ENCODE measurements at places on chromosomes 16 and 17. TPM values are rescaled to one million over a fixed set of nuclear protein-coding genes. Genes with fewer than 3 reads are reported as not detected.

PRDM7 gene
- total RNA-seq = not detected

DNA sequence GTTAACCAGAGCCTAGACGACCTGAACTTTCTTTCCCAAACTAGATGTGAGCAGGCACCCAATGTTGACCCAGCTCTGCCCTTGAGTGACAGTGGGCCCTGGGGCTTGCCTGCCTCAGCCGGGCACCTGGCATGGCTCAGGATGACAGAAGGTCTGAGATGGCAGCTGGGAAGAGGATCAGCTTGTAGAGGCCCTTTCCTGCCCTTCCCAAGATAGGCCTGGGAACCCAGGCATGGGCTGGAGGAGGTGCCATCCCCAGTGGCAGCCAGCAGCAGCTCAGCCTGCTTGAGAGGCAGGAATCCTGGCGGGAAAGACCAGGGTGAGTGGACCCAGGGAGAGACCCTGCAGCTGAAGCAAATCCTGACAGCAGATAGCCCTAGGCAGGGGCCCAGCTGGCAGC lies 59.1 kb downstream of the PIPOX start:
- DNase-seq = no peak

- DNase-seq = no peak
Observed at GRCh38 chr17:77581480-77581879, 377.0 kb upstream of the TNRC6C start.

DDX42 gene
- total RNA-seq = 44.6 TPM

DNA sequence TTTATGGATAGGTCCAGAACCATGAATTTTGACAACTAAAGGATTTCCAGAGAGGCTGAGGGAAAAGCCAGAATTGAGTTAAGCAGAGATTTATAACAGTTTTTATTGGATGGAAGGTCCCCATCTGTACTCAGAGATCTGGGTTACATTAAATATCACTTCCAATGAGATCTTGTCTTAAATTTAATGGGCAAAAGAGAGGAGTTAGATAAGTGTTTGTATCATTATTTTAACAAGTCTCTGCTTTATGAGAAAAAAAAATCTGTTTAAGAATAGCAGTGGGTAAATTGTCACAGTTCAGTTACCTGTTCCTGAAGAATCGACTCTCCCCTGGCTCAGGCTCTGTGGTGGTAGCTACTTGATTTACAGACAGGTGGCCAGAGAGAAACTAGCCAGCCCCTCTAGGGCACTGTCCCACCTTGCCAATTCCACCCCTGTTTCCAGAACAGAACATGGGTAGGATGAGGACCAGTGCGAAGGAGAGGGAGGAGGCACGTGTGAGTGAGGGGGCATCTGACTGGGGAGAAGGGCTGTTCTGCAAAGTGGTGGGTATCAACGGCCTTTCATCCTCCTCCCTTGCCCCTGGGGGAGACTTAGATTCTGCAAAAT lies 22.1 kb upstream of the CRHR1 start:
- no peak for DNase-seq

DNA sequence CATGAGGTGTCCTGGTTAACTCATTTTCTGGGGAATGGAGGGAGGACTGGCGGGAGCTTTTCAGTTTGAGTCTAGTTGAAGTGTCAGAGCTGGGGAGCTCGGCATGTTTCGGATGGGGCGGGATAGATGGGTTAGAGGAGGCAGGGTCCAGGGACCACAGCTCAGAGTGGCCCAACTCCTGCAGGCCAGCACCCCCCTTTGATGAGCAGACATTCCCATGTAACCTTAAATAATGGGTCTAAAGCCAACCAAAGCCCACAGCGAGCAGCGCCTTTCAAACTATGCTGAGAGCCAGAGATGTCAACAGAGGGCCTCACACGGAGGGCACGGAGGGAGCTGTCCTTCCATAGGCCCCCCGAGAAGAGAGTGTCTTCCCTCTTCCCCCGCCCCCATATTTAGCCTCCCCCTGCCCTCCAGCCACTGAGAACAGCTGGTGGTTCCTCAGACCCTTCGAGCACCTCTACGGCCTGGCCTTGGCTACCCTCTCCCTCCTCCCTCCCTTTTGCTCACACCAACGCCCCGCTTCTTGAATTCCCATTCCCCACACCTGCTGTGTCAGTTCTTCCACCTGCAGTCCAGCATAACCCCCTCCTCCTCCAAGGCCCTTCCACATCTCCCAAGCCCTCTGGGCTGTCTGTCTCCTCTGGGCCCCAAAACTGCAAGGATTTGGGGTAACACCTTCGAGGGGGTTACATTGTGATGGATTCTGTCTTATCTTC lies 21.8 kb downstream of the RAB11FIP4 start:
- no peak for DNase-seq

DNA sequence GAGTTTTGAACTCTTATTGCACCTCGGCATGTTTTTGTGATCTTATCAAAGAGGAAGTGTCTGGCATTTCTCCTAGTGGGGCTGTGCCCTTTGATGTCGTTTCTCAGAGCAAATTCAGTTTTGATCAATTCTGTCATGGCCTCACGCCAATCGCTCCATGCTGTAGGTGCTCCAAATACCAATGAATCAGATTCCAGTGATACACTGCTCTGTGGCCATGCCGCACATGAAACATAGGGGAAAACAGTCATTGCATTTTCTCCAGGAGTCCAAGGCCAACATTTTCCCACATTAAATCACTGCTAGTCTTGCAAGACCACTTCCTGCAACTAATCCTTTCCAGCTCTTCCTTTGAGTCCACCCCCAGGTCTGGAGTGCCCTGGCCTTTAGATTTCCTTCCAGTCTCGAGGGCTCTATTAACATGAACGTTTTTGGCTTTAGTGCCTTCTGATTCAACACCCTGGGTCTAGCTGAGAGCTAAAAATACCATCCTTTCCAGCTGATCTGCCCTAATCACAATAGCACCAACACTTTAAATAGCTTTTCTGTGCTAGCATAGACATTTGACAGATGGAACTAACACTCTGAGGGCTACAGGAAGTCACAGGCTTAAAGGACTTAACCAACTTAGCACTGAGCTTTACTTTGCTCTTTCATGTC lies 18.2 kb upstream of the RASL10B start:
- DNase-seq = no peak

GRCh38 chr16:86587487-86587886 lies 9.1 kb downstream of the FOXL1 start:
- no peak for DNase-seq

- no peak for DNase-seq
Observed at GRCh38 chr17:4199818-4200402, 56.9 kb downstream of the CYB5D2 start.

- peak; percentile 83 for DNase-seq
Observed at GRCh38 chr17:59668816-59669215, 38.4 kb downstream of the PTRH2 start.

- DNase-seq = no peak
Observed at GRCh38 chr17:57915544-57915943, 39.7 kb downstream of the CUEDC1 start.

PPL gene
- 9.1 TPM for total RNA-seq

DNA sequence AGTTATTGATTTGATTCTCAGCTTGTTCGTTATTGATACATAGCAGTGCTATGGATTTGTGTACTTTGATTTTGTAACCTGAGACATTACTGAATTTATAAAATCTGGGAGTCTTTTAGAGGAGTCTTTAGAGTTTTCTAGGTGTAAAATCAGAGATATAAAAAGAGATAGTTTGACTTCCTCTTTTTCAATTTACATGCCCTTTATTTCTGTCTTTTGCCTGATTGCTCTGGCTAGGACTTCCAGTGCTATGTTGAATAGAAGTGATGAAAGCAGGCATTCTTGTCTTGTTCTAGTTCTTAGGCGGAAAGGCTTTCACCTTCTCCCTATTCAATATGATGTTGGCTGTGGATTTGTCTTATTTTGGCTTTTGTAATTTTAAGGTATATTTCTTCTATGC lies 106.2 kb downstream of the PHKB start:
- DNase-seq = no peak

- DNase-seq = no peak
Observed at GRCh38 chr17:32496395-32497073, 9.7 kb downstream of the CDK5R1 start.

DNA sequence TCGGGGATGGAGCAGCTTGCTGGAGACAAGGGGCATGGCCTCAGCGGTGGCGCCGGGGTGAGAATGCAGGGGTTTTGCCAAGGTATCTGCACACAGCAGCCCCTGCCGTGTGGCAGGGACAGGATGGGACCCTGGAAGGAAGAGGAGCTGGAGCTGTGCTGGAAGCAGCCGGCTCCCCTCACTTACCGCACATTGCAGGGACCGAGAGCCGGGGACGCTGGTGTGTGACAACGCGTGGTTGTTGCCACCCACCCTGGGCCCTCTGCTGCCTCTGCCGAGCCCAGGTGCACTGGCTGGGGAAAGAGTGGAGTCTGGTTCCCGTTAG lies 3.0 kb downstream of the NUBP2 start:
- no peak for DNase-seq

- no peak for DNase-seq
Observed at GRCh38 chr16:80536238-80536637, 4.6 kb upstream of the DYNLRB2 start.

- no peak for DNase-seq
Observed at GRCh38 chr17:36092230-36092629, 2.3 kb upstream of the CCL3 start.

DNA sequence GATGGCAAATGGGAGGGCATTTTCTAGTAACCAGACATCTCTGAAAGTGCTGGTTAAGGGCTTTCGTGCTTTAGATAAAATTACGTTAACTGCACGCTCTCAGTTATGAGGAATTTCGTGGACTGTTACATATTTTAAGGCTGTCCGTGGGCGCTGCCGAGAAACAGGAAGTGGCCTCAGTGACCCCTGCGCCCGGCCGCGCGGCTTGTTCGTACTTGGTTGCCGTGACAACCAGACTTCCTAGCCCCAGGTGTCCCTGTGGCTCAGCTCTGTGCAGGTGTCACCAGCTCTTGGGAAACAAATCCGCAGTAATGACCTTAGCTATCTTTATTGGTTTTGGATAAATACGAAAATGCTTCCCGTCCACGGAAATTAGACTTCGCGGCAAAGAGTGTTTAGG lies 52.7 kb downstream of the LMF1 start:
- DNase-seq = no peak

KRT13 gene
- 1.0 TPM for total RNA-seq

HS3ST2 gene
- total RNA-seq = 0.22 TPM

WSCD1 gene
- 55.6 TPM for total RNA-seq

- DNase-seq = no peak
Observed at GRCh38 chr16:73287859-73288405, 240.0 kb upstream of the ZFHX3 start.

DNA sequence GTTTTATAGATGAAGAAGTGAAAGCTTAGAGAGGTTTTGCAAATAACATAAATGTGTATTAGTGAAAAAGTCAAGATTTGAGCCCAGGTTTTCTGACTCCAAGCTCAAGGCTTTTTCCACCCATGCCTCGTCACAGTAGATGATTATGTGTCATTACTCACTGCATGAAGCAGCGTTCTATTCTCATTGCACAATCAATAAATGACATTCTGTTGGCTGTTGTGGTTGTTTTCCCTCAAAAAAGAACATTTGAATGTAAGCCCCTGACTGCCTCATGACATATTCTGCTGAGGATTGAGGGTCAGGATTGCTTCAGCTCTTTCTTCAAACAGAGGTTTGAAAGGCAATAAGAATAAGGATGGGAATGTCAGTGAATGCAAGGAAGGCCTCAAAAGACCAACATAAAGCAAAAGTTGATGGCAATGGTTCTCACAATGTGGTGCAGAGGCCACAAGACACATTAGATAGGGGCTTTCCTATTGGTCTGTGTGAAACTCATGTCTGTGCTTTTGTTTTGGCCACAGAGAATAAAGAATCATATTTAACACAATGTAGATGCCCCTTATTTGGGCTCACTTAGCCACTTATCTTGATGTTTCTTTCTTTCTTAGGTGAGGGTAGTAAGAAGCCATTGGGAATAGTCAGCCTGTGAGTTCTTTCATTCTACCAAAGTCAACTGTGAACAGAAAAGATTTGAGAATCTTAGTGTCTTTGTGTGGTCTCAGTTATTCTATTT lies 5.4 kb upstream of the MMD start:
- peak; percentile 85 for DNase-seq

TIMP2 gene
- 78.3 TPM for total RNA-seq

- DNase-seq = no peak
Observed at GRCh38 chr16:340370-341091, 12.0 kb downstream of the AXIN1 start.

TEKT3 gene
- not detected for total RNA-seq

DNA sequence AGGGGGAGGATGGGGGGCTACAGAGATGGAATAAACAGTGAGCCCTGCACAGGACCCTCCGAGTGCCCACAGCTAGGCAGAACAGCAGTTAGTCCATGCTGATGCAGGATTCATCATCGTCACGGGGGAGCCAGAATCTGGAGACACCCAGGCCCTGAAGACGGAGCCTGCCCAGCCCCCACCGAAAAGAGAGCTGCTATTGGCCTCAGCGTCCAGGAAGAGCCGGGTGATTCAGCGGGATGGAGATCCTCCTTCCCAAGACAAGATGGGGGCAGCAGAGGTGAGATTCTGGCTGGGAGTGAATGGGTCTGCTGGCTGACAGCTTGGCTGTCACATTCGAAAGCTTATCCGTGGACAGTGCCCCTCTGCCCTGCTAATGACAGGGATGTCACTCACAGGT lies 133.6 kb upstream of the CRHR1 start:
- DNase-seq = no peak

GRCh38 chr16:13939821-13940220 lies 19.9 kb downstream of the ERCC4 start:
- DNase-seq = no peak

DNA sequence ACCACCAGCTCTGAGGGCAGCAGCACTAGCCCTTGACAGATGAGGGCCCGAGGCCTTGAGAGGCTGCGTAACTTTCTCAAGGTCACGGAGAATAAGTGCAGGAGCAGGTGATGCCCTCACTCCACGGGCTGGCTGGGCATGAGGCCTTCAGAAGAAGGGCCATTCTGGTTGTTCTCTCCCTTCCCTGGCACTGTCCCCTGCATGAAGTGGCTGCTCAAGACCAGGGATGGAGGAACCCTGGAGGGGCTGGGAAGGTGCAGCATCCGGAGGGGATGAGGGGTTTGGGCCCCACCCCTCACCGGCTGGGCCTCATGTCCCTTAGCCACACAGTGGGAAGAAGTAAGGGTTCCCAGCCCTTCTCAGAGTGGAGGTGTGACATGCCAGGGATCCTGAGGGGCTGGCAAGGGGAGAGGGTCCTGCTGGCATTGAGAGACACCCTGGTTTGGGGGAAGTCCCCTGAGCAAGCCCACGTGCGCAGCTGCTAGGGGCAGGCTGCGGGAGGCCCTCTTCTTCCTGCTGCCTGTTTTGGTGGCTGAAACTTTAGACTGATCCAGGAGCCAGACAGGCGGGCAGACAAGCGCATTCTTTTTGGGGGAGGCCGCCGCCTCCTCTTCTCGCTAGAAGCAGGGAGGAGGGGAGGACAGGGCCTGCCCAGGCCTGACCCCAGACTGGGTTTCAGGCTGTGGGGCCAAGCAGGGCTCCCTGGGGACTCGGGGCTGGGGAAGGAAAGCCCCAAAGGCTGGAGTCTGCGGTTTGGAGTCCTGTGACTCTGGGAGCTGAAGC lies 74.0 kb downstream of the N4BP1 start:
- DNase-seq = no peak

DNA sequence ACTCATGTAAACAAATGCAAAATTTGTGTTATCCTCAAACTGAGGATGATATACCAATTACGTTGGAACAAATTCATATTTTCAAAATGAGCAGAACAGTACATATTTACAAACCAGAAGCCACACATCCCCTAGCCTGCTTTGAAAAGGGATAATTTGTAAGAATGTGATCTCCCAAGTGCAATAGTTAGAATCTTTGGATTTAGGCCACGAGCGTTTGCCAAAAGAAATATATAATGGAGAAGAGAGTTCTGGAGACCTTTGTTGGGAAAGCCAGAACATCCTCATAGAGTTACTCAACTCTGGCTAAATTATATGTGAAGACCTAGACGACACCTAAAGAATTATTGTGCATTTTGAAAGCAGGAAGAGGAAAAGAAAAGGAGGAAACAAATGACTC lies 449.3 kb downstream of the KCNJ2 start:
- no peak for DNase-seq
